ENCODE measurements at places on chromosomes 7 and 10.

DNA sequence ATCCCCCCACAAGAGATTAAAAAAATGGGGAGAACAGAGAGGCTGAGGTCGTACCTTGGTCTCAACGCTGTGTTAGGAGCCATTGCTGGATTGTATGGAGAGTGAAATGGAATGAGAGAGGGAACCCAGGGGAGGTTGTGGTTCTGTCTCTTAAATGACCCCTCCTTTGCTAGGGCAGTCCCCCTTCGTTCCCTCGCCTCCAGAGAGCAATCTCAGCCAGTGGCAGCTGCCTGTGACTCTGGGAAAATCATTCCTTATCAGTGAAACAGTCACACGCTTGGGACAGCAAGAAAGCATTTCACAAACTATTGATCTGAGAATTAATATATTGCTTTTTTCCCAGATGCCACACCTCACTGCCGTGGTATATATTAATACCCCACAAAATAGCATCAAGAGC, 12.0 kb upstream of the CARD11 start:
- no peak for DNase-seq

DNA sequence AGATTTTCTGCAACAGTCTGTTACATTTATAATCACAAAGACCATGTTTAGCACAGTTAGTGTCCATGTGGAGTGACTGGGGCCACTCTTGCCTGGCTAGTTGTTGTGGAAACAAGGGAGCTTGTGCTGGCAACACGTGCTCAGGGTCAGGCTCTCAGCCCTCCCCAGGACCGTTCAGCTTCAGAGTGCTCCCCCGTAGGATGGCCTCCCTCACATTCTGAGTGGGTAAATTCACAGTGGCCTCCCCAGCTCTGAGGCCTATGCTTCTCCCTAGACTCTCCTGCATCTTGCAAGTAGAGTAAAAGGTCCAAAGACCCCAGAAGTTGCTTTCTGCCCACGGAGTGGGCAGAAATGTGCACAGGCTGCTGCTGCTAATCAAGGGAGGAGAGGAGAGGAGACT, 122.3 kb downstream of the ADCY1 start:
- no peak for DNase-seq

DNA sequence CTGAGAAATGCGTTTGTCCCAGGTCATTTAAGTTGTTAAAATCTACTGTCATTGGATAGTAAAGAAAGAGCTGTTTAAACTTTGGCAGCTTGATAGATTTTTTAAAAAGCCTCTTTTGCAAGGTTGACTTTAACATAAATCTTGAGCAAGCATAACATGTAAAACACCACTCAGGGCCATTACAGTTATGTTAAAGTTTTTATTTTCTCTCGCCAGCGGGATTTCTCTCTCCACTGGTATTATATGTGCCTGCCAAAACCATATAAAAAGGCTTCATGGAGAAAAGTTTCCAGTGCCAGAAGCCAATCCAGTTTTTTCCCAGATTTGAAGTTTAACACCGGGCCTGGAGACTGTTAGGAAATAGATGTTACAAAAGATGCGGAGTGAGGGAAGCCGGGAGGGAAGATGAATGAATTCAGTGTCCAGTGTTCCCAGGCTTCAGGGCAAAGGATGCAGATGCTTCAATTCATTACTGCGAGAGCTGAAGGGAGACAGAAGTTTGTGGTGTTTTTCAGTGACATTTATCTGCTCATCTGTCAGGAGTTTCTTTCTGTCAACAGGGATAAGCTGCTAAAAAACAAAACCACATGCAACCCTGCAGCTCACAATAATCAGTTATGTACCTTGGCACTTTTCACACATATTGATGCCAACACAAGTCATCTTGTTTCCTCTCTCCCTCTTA, 155.5 kb downstream of the SPAG6 start:
- no peak for DNase-seq

GRCh38 chr7:26668821-26669220, 195.6 kb downstream of the SKAP2 start:
- DNase-seq: no peak

GRCh38 chr10:118307220-118307619, 34.9 kb downstream of the FAM204A start:
- no peak for DNase-seq

- no peak for DNase-seq
Measured at GRCh38 chr10:108560488-108560887, 1362.8 kb downstream of the XPNPEP1 start.

- no peak for DNase-seq
Measured at GRCh38 chr10:77478247-77478961, 159.2 kb downstream of the KCNMA1 start.

GRCh38 chr7:107879400-107880035, 11.5 kb upstream of the DLD start:
- DNase-seq: peak; percentile 7

DNA sequence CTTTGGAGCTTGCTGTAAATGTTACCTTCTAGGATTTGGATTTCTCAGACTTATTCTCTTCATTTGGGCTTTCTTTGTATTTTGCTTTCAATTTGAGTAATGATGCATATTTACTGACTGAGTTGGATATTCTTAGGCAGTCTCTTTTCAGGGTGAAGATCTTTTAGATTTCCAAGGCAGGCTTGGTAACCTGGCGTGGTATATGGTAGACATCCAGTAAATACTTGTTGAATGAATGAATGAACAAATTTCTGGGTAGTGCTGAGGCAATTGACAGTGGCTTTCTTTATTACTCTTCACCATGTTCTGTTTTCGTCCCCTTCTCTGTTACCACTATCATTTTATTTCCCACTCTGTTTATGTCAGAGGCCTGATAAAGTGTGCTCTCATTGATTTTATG, 27.1 kb downstream of the BBS9 start:
- DNase-seq: no peak

GRCh38 chr10:54065106-54065505, 735.9 kb downstream of the PCDH15 start:
- no peak for DNase-seq

- no peak for DNase-seq
Measured at GRCh38 chr10:77628906-77629730, 8.5 kb downstream of the KCNMA1 start.

- peak; percentile 31 for DNase-seq
Measured at GRCh38 chr10:122499491-122499941, 38.2 kb downstream of the HTRA1 start.

DNA sequence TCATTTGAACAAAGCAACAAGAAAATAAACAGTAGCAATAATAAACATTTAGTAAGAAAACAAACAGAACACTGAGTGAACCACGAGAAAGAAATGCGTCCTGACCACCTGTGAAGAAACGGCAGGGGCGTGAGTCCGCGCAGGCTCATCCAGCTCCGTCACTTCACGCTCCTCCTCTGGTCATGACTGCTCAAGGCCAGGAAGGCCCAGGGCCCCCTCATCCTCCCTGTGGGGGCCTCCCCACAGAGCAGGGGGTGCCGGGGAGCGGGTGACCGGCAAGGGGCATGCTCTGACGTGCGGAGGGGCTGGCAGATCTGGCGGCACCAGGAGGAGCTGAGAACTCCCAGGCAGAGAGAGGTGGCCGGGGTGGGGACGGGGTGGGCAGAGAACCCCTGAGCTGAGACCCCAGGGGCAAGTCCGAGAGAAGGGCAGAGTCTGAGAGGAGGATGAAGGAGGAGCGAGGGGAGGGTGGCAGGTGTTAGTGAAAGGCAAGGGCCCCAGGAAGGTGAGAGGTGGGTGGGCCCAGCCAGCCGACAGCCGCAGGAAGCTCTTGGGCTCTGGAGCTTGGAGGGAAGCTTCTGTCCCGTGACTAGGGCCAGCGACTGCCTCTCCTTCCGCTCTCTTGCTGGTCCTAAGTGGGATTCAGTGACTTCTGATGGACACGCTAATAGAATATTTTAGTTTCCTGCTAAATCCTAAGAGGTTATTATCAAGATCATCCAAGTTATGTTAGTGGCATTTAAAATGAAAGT, 223.9 kb downstream of the TCERG1L start:
- no peak for DNase-seq

GRCh38 chr10:97238855-97239254, 53.1 kb upstream of the SLIT1 start:
- DNase-seq: no peak

GRCh38 chr10:117621196-117621595, 78.7 kb downstream of the EMX2 start:
- no peak for DNase-seq

DNA sequence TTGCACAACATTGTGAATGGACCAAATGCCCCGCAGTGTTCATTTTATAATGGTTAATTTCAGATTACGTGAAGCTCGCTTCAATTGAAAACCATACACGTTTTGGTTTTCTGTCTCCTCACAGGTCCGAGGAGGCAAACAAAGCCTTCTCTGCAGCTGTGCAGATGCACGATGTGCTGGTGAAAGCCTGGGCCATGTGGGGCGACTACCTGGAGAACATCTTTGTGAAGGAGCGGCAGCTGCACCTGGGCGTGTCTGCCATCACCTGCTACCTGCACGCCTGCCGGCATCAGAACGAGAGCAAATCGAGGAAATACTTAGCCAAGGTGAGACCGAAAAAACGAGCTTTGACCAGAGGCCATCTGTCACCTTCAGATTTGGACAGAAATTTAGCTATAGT, 110.3 kb downstream of the TRRAP start:
- no peak for DNase-seq

DNA sequence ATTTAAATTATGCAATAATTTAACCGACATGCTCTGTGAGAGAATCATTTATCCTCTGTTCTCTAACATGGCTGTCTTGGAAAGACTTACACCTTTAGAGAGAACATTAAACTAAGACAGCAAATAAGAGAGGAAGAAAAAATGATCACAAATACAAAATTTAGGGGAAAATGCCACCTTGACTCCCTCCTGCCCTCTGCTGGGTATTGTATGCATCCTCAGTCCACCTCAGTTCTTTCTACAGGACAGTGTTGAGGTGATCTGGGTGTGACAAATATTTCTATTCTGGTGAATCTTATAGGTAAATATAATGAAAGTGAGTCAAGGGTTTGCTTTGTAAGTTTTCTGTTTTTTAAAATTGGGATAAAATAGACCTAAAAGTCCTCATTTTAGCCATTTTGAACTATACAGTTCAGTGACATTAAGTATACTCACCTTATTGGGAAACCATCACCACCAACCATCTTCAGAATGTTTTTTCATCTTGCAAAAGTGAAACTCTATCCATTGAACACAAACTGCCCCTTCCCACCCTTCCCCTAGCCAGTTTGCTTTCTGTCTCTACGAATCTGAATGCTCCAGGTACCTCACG, 61.5 kb upstream of the ELMO1 start:
- no peak for DNase-seq
